AG08395 (cell line): ENCODE measurements at places on chromosomes 3 and 15.

GRCh38 chr3:196967412-196968232, 1.0 kb downstream of the PIGZ start:
- no peak for DNase-seq

- DNase-seq = no peak
Measured at GRCh38 chr3:76873532-76874242, 166.2 kb upstream of the ROBO2 start.

- peak; percentile 90 for DNase-seq
Measured at GRCh38 chr3:72255191-72255590, 470.2 kb upstream of the PROK2 start.

GRCh38 chr3:146640361-146640760, 35.2 kb upstream of the PLSCR5 start:
- no peak for DNase-seq

- DNase-seq = peak; percentile 12
Measured at GRCh38 chr15:35705884-35706585, 160.1 kb upstream of the DPH6 start.
